ENCODE measurements at places on chromosomes 2 and 18. TPM values are rescaled to one million over a fixed set of nuclear protein-coding genes. Genes with fewer than 3 reads are reported as not detected.

Gene APCDD1
- total RNA-seq, result 41.3 TPM

Gene RASGRP3
- 3.0 TPM for total RNA-seq

GRCh38 chr2:71851094-71851750 is 296.4 kb downstream of the CYP26B1 start:
- no peaks in the 10 kb centered on the region for H3K36me3 ChIP-seq
- H3K4me3 ChIP-seq, result no peak overlapping the region
- no peak overlapping the region for H3K27ac ChIP-seq
- peaks cover 7% of the 10 kb centered on the region for H3K27me3 ChIP-seq
- DNase-seq, result no peak

GRCh38 chr2:221517146-221517695 is 54.9 kb downstream of the EPHA4 start:
- H3K4me1 ChIP-seq, result peaks cover 3% of the 10 kb centered on the region
- H3K4me3 ChIP-seq, result no peak overlapping the region
- H3K36me3 ChIP-seq, result no peaks in the 10 kb centered on the region
- DNase-seq, result no peak

GRCh38 chr18:79570266-79571201 is 109.1 kb upstream of the CTDP1 start:
- H3K4me1 ChIP-seq, result peaks cover 59% of the 10 kb centered on the region
- peak overlapping the region; percentile 83 for H3K27ac ChIP-seq
- H3K27me3 ChIP-seq, result no peaks in the 10 kb centered on the region
- peak overlapping the region; percentile 46 for H3K4me3 ChIP-seq
- H3K36me3 ChIP-seq, result peaks cover 4% of the 10 kb centered on the region

DNA sequence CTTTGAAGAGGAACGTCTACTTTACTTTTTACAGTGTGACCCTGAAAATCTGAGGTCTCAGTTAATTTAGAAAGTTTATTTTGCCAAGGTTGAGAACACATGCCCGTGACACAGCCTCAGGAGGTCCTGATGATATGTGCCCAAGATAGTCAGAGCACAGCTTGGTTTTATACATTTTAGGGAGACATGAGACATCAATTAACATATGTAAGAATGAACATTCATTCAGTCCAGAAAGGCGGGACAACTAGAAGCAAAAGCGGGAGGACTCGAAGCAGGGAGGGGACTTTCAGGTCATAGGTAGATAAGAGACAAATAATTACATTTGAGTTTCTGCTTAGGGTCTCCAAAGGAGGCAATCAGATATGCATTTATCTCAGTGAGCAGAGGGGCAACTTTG is 23.7 kb downstream of the ELMOD3 start:
- peaks cover 39% of the 10 kb centered on the region for H3K36me3 ChIP-seq
- no peaks in the 10 kb centered on the region for H3K4me1 ChIP-seq
- H3K4me3 ChIP-seq, result no peak overlapping the region
- H3K27me3 ChIP-seq, result no peaks in the 10 kb centered on the region
- no peak for DNase-seq

DNA sequence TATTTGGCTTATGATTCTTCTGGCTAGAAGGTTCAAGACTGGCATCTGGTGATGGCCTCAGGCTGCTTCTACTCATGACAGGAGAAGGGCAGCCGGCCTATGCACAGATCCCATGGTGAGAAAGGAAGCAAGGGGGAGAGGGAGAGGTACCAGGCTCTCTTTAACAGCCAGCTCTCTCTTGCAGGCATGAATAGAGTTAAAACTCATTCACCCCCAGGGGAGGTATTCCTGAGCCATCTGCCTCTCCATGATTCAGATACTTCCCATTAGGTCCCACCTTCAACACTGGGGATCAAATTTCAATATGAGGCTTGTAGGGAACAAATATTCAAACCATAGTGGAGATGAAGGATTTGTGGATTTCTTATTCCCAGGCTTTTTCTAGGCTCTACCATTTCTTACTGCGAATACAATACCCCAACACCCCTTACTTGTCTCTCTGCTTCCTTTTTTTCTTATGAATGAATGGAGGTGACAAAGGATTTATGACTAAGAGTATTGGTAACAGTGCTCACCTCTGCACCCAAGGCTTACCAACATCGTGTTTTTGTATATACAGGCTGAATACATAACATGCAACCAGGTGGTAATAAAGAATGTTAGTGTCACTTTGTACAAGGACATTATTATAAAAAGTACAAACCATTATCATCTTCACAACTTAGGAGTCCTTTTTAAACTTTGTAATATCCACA is 454.6 kb upstream of the TRIB2 start:
- no peak for DNase-seq
- peaks cover 13% of the 10 kb centered on the region for H3K4me1 ChIP-seq
- no peaks in the 10 kb centered on the region for H3K36me3 ChIP-seq
- no peak overlapping the region for H3K27ac ChIP-seq
- no peaks in the 10 kb centered on the region for H3K27me3 ChIP-seq

GRCh38 chr2:175430236-175430635 is 248.7 kb upstream of the ATP5MC3 start:
- no peak overlapping the region for H3K27ac ChIP-seq
- H3K4me1 ChIP-seq, result no peaks in the 10 kb centered on the region
- H3K36me3 ChIP-seq, result no peaks in the 10 kb centered on the region
- no peak overlapping the region for H3K4me3 ChIP-seq

GRCh38 chr2:209209943-209210342 is 213.9 kb upstream of the MAP2 start:
- no peak for DNase-seq
- no peak overlapping the region for H3K27ac ChIP-seq
- H3K4me3 ChIP-seq, result no peak overlapping the region
- H3K27me3 ChIP-seq, result peaks cover 6% of the 10 kb centered on the region
- no peaks in the 10 kb centered on the region for H3K4me1 ChIP-seq

DNA sequence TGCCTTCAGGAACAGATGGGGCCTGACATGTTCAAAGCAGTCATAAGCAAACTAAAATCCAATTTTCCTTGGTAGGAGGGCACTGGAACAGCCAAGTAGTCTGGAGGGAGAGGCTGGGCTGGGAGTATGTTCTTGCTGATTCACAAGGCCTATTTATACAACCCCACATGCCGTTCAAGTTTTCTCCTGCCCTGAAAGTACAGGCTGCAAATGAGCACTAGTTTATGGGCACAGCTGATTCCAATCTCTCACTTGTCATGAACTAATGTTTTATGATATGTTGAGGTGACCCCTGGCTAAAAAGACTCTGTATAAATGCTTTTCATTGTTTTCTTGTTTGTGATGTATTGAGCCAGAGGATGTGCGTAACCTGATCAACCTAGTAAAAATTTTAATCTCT is 183.4 kb upstream of the SRD5A2 start:
- peaks cover 3% of the 10 kb centered on the region for H3K27me3 ChIP-seq
- no peak overlapping the region for H3K27ac ChIP-seq
- H3K36me3 ChIP-seq, result no peaks in the 10 kb centered on the region
- H3K4me1 ChIP-seq, result no peaks in the 10 kb centered on the region
- H3K4me3 ChIP-seq, result no peak overlapping the region

GRCh38 chr18:9782073-9782857 is 74.2 kb downstream of the RAB31 start:
- no peak overlapping the region for H3K4me3 ChIP-seq
- H3K4me1 ChIP-seq, result peaks cover 20% of the 10 kb centered on the region
- H3K36me3 ChIP-seq, result peaks cover 9% of the 10 kb centered on the region
- DNase-seq, result no peak
- peak overlapping the region; percentile 86 for H3K27ac ChIP-seq
- no peaks in the 10 kb centered on the region for H3K27me3 ChIP-seq
